ENCODE measurements at places on chromosomes 2 and 18. TPM values are rescaled to one million over a fixed set of nuclear protein-coding genes. Genes with fewer than 3 reads are reported as not detected.
A peak's percentile ranks its signal among the peaks of the same experiment; 100 is the strongest.

- H3K36me3 ChIP-seq, result no peaks in the 10 kb centered on the region
- H3K4me1 ChIP-seq, result no peaks in the 10 kb centered on the region
- no peaks in the 10 kb centered on the region for H3K27me3 ChIP-seq
- DNase-seq, result no peak
- H3K4me3 ChIP-seq, result no peak overlapping the region
- H3K27ac ChIP-seq, result no peak overlapping the region
Observed at GRCh38 chr2:179057737-179058136, 7.8 kb upstream of the CCDC141 start.

GRCh38 chr2:21042958-21043743 lies 722 bp downstream of the APOB start:
- no peaks in the 10 kb centered on the region for H3K4me1 ChIP-seq
- peak; percentile 72 for DNase-seq
- H3K27me3 ChIP-seq, result peaks cover 28% of the 10 kb centered on the region
- no peaks in the 10 kb centered on the region for H3K36me3 ChIP-seq
- H3K4me3 ChIP-seq, result peak overlapping the region; percentile 36

GRCh38 chr2:54880428-54880827 lies 157.0 kb downstream of the EML6 start:
- H3K27me3 ChIP-seq, result no peaks in the 10 kb centered on the region
- H3K4me1 ChIP-seq, result no peaks in the 10 kb centered on the region
- H3K4me3 ChIP-seq, result no peak overlapping the region
- no peak for DNase-seq

DNA sequence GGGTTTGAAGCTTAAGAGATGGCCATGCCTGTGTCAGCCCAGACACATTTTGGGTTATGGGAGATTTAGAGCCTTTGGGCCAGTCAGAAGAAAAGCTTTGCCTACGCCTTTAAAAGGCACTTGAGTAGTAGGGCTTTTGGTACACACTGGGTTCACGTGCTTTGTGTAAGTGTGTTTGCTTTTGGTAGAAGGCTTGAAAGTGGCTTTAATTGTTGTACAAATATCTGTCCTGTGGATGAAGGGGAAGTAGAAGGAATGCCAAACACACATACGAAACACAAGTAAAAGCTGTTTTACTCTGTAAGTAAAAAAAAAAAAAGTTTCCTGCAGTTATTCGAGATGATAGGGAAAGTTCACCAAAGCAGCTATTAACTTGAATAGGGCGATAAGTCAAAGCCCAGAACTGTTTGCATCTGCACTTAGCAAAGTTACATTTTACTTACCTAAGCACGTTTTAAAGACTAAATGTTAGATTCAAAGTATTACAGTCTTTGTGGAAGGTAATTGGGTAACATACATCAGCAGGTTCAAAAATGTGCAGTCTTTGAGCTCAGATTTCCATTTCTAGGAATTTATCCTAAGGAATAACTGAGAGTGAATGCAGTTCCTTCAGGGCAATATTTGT lies 75.4 kb downstream of the STK25 start:
- DNase-seq, result no peak
- no peaks in the 10 kb centered on the region for H3K27me3 ChIP-seq
- H3K27ac ChIP-seq, result no peak overlapping the region
- H3K4me3 ChIP-seq, result no peak overlapping the region
- H3K36me3 ChIP-seq, result peaks cover 9% of the 10 kb centered on the region

The FAM98A gene
- 117 TPM for total RNA-seq

Measured in breast epithelium (tissue), 4 donors.